Right ventricle myocardium superior (tissue), 1 donor: ENCODE measurements at places on chromosomes 3 and 15. TPM values are rescaled to one million over a fixed set of nuclear protein-coding genes. Genes with fewer than 3 reads are reported as not detected.

The SLC12A1 gene
- total RNA-seq, result not detected

The CTXN2 gene
- not detected for total RNA-seq

- no peak for DNase-seq
Observed at GRCh38 chr15:58434334-58434875, 2.6 kb downstream of the LIPC start.

The CPN2 gene
- 2.4 TPM for total RNA-seq

The ABI3BP gene
- total RNA-seq, result 28.8 TPM

- DNase-seq, result no peak
Observed at GRCh38 chr3:50417637-50418033, 58.3 kb upstream of the TMEM115 start.

- DNase-seq, result no peak
Observed at GRCh38 chr3:153096731-153097131, 65.3 kb upstream of the RAP2B start.

DNA sequence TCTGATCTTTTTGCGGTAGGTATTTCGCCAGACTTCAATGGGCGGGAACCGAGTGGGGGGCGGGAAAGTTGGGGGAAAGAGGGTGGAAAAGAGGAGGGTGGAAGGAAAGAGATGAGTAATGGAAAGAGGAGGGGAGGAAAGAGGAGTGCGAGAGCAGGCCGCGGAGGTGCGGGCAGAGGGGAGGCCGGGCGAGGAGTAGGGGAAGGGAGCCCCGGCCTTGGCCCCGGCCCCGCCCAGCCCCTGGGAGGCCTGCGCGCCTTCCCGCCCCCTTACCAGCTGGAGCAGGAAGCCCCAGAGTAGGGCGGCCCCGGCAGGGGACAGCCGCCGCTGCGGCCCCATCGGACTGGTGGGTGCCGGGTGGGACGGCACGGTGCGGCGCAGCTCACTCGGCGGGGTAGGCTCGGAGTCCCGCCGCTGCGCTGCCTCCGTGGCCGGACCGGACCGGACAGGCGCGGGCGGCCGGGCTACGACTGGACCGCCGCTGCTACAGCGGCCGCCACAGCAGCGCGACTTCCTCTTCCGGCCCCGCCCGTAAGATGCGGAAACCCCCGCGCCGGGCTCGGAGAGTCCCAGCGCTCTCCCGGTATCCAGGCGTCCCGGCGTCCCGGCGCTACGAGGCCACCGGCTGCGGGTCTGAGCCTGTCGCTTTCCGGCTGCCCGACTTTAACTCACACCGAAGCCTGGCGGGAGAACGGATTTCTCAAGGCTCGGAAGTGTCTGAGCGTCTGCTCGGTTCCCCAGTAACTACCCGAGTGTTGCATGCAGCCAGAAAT, at the start of gene SPPL2A:
Gene SPPL2A (minus strand): TSS at position 512 of the 773 bp plus-strand sequence. CDS start 173 bp downstream, at position 339.
- peak; percentile 91 for DNase-seq

- DNase-seq, result no peak
Observed at GRCh38 chr15:38145651-38146111, 107.0 kb upstream of the SPRED1 start.

DNA sequence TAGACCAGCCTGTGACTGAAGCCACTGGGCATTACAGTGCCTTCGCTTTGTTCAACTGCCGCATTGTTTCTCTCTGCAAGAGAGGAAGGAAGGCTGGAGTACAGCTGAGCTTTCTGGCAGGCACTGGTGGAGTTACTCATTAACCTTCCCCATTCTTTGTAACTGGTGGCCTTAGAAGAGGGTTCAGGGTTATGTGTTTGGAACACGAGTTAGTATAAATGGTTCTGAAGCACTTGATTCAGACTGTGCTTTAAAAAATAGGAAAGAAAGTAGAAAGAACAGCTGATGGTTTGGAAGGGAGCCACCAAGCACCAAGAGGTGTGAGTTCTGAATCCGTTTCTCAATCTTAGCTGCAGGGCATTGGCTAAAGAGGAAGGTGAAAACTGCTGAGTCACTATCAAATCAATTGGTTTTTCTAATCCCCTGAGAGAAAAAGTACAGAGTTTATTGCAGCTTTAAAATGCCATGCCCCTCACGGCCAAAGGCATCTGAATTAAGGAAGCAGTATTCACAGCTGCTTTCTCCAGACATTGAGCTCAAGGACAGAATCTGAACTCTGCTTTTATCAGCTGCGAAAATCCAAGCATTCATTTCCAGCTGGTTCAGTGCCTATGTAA, 3.6 kb downstream of the HGD start:
- no peak for DNase-seq

- DNase-seq, result no peak
Observed at GRCh38 chr3:109927161-109927560, 589.8 kb upstream of the DPPA4 start.

The LXN gene
- total RNA-seq, result 2.4 TPM

DNA sequence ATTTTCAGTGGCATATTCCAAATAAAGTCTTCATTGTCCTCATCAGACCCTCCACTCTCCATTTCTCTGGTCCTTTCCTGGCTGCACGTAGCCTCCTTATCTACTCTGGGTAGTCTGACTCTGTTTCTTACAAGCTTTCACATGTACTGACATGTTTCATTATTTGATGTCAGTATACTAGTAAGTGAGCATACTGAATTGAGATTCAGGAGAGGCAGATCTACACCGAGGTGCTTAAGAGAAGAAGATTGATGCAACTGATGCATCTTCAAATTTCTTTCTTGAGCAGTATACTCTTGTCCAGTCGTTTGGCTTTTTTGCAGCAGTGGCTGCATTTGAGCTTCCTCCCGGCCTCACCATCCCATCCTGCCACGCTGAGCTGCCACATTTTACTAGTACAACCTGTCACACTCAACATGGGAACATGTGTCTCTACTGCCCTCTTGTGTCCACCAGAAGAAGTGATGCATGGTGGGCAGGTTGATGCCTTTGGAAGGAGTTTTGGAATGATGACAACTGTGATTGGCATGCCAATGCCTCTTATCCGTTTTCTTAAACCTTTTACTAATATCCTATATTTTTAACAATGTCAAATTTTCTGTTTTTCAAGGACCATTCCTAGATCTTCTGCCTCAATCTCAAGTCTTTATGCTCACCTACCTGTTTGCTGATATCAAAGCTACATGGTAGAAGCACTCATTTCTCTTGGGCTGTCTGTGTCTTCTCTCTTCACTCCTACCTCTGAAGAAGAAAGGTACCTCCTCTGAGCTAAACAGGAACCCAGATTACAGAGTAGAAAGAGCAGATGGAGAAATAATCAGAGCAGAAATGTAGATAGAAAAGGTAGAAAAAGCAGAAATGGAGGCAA, 38.7 kb downstream of the GUCA1C start:
- DNase-seq, result no peak

The TMEM212 gene
- not detected for total RNA-seq

DNA sequence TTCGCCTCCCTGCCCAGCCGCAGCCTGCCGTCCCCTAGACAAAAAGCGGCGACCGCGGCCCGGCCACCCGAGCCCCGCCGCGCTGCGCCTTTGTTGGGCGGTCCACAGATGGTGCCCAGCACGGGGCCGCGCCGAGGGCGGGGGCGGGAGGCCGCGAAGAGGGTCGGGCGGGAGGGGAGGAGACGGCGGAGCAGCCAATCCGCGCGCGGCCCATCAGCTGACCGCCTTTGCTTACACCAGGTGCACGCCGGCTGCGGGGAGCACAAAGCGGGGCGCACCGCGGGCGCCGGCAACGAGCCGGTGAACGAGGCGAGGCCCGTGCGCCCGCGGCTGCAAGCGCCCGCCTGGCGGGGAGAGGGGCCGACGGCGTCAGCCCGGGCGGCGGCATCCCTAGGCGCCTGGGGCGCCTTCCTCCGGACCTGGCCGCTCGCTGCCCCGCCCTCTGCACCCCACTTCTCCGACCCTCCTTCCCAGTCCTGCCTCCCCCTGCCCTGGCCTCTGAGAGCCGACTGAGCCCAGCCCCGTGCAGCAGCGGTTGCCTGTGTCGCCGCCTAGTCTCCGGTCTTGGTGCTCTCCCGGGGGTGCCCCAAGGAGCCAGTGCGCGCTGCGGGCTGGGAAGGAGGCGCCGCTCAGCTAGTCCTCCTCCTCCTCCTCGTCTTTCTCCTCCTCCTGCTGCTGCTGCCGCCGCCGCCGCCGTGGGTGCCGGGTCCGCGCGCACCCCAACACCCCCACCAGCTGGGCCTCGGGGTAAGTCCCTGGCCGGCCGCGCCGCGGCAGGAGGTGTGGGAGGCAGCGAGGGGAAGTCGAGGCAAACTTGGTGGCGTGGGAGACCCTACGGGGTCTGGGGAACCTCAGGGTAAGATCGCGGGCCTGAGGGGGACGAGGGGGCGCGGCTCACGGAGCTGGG, at the start of gene LRRN1:
Gene LRRN1 (plus strand): TSS at position 259 of the 907 bp plus-strand sequence. CDS start 45,211 bp downstream, outside the sequence.
- peak; percentile 63 for DNase-seq

The RBP2 gene
- total RNA-seq, result not detected

The SPTBN5 gene
- total RNA-seq, result 3.4 TPM

DNA sequence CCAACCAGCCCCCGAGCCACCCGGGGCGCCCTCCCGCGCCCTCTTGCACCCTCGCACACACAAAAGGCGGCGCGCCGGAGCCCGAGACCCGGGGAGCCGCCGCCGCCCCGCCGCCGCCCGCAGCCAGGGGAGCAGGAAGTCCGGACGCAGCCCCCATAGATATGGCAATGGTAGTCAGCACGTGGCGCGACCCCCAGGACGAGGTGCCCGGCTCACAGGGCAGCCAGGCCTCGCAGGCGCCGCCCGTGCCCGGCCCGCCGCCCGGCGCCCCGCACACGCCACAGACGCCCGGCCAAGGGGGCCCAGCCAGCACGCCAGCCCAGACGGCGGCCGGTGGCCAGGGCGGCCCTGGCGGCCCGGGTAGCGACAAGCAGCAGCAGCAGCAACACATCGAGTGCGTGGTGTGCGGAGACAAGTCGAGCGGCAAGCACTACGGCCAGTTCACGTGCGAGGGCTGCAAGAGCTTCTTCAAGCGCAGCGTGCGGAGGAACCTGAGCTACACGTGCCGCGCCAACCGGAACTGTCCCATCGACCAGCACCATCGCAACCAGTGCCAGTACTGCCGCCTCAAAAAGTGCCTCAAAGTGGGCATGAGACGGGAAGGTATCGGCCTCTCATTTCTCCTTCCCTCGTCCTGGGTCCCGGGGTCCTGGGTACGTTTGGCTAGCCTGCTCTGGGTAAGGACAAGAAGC, 1.6 kb downstream of the NR2F2 start:
- DNase-seq, result peak; percentile 56

- DNase-seq, result peak; percentile 80
Observed at GRCh38 chr3:61847784-61848462, 286.6 kb downstream of the PTPRG start.

- no peak for DNase-seq
Observed at GRCh38 chr15:93018574-93018973, 70.4 kb downstream of the RGMA start.

- DNase-seq, result no peak
Observed at GRCh38 chr3:127207727-127208482, 15.0 kb downstream of the PRR23E start.

DNA sequence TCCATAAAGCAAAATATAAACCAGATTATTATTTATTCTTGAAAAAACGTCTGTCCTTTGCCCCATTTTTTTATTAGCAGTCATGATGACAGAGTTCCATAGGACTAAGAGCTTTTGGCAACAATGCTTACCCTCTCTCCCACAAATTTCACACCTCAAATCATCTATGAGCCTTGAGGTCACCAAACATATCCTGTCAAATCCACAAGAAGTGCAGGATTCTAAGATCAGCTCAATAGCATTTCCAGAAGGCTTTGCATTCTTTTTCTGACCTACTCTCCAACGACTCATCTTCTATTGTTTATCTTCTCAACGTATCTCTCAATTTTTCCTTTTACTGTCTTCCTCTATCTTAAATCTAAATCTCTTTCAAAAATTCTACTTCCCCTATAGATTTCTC, 619.1 kb upstream of the BCHE start:
- DNase-seq, result no peak

DNA sequence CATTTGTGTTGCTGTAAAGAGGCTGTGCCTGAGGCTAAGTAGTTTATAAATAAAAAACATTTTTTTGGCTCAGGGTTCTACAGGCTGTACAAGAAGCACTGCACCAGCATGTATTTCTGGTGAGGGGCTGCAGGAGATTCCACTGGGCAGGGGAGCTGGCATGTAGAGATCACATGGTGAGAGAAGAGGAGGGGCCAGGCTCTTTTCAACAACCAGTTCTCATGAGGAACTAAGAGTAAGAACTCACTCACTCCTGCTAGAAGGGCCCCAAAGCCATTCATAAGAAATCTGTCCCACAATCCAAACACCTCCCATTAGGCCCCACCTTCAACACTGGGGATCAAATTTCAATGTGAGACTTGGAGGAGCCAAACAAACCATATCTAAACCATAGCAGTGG, 214.9 kb upstream of the LMCD1 start:
- no peak for DNase-seq

GRCh38 chr3:62363275-62363674, 10.1 kb downstream of the FEZF2 start:
- no peak for DNase-seq

DNA sequence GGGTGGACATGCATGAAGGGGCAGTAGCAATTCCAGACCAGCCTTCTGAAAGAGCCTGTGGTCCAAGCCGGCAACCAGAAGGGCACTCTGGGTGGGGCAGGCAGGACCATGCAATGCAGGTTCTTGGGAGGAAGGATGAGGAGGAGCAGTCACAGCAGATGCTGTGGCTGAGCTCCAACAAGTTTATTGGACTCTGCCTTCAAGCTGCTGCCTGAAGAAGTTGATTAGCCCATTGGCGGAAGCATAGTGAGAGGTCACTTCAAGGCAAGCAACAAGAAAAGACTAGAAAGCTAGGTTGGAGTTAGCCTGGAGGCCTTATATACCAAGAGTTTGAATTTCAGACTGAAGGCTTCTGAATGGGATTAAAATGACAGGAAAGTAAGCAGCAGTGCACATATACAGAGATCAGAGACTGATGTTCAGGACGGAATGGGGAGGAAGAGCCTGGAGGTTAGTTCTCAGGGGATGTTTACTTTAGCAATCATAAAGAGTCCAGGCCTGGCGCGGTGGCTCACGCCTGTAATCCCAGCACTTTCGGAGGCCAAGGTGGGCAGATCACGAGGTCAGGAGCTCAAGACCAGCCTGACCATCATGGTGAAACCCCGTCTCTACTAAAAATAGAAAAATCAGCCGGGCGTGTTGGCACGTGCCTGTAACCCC, 39.9 kb downstream of the SFMBT1 start:
- DNase-seq, result no peak

GRCh38 chr3:112653209-112653871, 12.4 kb upstream of the CCDC80 start:
- no peak for DNase-seq

DNA sequence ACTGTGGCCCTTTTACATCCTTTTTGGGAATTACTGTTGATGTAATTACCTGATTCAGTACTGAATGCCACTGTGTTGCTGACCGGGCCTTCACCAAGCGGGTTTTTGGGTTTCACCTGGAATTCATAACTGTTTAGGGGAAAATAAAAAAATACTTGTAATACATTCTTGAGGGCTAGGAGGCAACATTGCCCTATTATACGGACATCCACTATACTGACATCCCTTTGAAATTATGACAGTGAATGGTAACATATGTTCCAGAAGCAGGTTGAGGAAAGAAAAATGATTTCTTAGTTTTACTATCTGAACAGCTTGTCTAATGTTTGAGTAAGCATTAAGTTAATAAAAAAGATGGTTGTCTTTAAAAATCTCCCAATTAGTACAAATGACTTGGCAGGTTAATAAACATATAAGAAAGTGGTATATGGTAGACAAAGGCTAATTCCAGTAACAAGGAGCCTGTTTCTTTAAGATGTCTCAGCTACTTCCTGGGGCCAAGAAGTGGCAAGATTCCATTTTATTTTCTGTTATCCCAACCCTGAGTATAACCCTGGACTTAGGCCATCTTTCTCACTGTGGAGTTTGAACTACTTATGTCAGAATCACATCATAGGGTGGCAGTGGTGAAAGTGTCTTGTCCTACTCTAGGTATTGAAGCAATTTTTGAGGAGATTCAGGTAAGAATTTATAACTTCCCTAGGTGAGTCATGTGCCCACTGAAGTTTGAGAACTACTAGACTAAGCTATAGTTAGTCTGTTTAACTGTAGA, 45.5 kb downstream of the TFG start:
- no peak for DNase-seq

The GRAMD1C gene
- 1.1 TPM for total RNA-seq
